Thyroid gland (tissue), 4 donors: ENCODE measurements at places on chromosomes 4 and X. TPM values are rescaled to one million over a fixed set of nuclear protein-coding genes. Genes with fewer than 3 reads are reported as not detected.
A peak's percentile ranks its signal among the peaks of the same experiment; 100 is the strongest.

The EPGN gene
- total RNA-seq, result not detected

The SASH3 gene
- 1.8 TPM for total RNA-seq

The PRR32 gene
- total RNA-seq, result not detected

The MAGEH1 gene
- total RNA-seq, result 74.0 TPM

DNA sequence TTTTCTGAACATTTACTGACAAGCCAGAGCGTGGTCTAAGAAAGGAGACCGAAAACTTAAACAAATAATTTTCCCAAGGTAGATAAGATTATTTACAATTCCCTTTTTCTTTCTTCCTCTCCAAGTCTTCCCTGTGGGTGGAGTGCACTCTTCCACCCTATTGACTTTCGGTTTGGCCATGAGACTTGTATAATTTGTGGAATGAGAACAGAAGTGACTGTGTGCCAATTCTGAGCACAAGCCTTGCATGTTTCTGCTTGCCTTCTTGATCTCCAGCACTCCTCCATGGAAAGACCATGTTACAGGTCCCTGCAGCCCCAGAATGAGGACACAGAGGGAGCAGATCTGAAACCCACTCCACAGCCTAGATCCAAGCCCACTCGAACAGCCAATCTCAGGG is 150.0 kb upstream of the HPGD start:
- DNase-seq, result no peak

GRCh38 chrX:20063716-20064351 is 52.9 kb downstream of the MAP7D2 start:
- no peak for DNase-seq

GRCh38 chr4:4663028-4663427 is 121.2 kb upstream of the STX18 start:
- no peak for DNase-seq

GRCh38 chr4:38560768-38561558 is 103.0 kb upstream of the KLF3 start:
- DNase-seq, result no peak

DNA sequence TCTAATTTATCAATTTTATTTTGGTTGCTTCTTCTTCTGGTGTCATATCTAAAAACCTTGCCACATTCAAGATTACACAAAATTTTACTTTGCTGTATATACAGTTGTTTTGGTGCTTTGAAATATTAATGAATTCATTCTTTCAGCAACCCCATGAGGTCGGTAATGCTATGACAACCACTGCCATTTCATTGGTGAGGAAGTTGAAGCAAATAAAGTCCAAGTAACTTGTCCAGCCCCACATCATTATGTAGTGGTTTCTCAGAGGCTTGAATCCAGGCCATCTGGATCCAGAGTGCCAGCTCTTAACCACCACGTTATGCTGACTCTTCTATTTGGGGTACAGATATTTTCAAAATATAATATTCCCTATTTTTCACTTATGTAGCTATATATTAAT is 42.2 kb downstream of the UGT2A3 start:
- no peak for DNase-seq

GRCh38 chr4:94410678-94411206 is 41.0 kb upstream of the PDLIM5 start:
- DNase-seq, result peak; percentile 49

- DNase-seq, result peak; percentile 29
These were observed 438.7 kb upstream of the AR start for GRCh38 chrX:67104982-67105757.

GRCh38 chr4:35506161-35506560 is 738.2 kb downstream of the ARAP2 start:
- DNase-seq, result no peak

DNA sequence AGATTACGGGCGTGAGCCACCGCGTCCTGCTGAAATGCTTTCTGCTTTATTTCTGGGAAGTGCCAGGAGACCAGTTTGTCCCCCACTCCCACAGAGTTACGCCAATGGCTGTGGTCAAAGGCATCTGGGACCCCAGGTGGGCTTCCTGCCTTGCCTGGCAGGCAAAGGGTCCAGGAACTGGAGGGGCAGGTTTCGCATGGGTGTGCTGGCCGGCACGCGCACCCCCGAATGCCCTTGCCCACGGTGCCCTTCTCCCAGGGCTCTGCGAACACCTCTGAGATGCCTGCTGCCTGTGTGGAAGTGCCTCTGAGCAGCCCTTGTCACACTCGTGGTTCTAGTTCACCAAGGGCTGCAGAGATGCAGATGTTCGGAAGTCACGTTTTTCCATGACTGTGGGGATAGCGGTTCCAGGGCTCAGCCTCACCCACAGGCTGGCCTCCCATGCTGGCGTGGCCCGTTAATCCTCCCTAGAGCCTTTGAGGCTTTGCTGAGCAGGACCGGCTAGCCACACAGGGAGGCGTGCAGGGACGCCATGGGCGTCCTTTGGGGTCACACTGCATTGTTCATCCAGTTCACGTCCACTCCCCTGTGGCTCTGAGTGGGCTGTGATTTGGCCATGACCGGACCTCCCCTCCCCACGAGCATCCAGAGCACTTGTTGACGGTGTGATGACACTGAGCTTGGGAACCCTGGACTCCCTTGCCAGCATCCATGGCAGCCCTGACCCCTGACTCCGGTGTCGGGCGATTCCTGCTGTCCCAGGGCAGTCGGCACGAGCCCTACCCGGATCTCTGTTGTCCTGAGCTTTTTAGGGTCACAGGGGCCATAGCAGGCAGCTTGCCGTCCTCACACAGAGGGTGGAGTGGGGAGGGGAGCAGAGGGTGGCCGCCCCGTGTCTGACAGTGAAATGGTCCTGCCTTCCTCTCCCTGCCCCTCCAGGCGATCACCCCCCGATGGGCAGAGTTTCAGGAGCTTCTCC is 12.7 kb upstream of the ADD1 start:
- DNase-seq, result peak; percentile 1

DNA sequence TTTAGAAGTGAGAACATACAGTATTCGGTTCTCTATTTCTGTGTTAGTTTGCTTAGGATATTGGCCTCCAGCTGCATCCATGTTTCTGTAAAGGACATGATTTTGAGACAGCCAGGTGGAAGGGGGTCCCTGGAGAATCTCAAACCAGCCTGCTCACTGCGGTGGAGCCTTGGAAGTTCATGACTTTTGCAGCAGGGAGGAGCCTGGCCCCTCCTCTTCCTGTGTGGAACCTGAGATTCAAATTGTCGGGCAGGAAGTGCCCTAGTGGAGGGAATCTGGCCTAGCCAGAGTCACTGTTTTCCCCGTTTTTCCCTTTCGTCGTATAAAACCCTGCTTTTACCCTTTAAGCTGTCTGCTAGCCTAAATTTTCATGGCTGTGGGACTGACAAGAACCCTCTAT is 762.6 kb downstream of the PCDH18 start:
- no peak for DNase-seq

DNA sequence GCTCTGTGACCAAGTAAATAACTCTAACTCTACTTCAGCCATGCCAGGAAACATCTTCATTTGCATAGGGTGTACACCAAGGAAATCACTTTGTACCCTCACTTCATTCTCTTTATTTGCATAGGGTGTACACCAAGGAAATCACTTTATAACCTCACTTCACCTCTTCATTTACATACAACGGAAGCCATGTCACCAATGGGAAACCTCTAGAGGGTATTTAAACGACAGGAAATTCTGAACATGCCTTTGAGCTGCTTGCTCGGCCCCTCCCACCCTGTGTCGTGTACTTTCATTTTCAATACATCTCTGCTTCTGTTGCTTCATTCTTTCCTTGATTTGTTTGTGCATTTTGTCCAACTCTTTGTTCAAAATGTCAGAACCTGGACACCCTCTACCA is 848.1 kb upstream of the FRG1 start:
- no peak for DNase-seq
